Activated effector memory CD4-positive, alpha-beta T cell treated with Interleukin-2 at 50 U/mL for 16 hours (primary cell): ENCODE measurements at places on chromosomes 4 and X.

- DNase-seq, result no peak
Observed at GRCh38 chr4:138864961-138865720, 150.4 kb upstream of the NOCT start.

GRCh38 chrX:47143894-47144625, 442 bp downstream of the NDUFB11 start:
- DNase-seq, result no peak

DNA sequence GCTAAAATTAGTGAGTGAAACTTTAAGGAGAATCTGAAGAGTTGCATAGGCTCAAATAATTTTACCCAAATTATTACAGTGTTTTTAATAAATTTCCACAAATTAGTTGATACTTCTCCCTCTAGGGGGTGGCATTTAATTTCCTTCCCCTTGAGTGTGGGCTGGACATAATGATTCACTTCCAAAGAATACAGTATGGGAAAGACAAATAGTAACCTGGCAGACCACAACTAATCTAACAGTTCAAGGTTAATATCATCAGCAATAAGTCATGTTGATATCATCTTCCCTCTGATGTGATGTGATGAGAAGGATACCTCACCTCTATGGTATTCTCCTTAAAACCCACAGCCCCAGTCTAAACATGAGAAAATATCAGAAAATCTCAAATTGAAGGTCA, 15.5 kb downstream of the PFKFB1 start:
- no peak for DNase-seq

- no peak for DNase-seq
Observed at GRCh38 chr4:163744861-163745260, 250.4 kb downstream of the TMA16 start.

DNA sequence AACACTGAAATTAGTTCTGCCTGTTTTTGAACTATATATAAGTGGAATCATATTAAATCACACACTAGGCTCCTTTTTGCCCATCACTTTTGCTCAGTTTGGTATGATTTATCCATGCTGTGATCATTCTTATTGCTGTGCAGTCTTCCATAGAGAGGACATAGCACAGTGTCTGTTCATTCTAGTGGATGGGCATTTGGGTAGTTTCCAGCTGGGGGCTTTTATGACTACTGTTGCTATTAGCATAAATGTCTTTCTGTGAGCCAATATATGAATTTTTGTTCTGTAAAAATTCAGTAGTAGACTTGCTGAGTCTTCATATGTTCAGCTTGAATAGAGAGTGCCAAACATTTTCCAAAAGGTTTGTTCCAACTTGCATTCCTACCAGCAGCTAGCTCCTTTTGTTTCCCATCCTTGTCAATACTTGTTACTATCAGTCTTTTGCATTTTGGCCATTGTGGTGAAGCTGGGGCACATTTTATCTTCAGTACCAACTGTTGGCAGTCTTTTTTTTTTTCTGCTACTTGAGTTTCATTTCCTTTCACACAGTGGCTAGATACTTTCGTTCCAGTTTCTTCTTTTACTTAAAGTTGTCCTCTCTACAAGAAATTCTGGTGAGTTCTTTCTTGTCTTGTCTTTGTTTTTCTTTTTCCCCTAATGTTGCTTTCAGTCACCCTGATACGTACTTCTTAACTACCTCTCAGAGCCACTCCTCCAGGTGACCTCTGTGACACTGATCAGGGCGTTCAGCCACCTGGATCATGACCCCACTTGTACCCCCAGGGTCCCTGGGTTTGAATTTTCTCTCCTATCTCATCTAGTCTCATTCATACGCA, 87.0 kb downstream of the ANXA3 start:
- no peak for DNase-seq

- no peak for DNase-seq
Observed at GRCh38 chr4:71634364-71634763, 149.5 kb downstream of the GC start.

DNA sequence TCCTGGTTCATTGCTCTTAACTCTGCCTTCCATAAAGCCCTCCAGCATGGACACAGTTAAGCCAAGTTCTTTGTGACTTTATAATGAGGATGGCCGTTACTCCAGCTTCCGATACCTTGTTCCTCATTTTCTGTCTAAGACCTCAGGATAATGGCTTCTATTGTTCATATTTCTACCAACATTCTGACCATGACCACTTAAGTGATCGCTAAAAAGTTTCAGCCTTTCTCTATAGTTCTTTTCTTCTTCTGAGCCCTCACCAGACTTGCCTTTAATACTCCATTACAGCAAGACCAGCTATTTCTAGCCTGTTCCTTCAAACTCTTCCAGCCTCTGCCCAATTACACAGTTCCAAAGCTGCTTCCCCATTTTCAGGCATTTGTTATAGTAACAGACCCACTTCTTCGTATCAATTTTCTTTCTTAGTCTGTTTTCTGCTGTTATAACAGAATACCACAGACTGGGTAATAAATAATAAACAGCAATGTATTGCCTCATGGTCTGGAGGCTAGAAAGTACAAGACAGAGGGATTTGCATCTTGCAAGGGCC, 12.3 kb downstream of the RNF175 start:
- no peak for DNase-seq
